NCI-H1436 treated with DMSO at 0.1 percent for 48 hours (cell line): ENCODE measurements at places on chromosomes 3 and 15.

- DNase-seq = no peak
These were observed 87.2 kb downstream of the HMG20A start for GRCh38 chr15:77507911-77508310.

DNA sequence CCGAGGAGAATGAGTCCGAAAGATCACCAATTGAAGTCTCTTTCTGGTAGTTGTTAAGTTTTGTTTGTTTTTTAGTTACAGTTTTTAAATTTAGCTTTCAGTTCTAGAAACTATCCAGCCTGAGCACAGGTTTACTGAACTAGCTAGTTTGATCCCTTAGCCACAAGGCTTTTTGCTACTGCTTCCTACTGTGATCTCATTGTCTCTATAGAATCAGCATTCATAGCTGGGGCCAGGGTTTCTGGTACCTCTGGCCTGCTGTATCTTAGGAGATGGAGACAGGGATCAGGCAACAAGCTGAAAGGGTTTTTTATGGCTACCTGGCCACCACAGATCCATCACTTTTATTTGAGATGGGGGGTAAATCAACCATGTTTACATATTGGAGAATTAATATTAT, 37.0 kb downstream of the GOLM2 start:
- DNase-seq = no peak

GRCh38 chr3:132071043-132071442, 36.2 kb upstream of the CPNE4 start:
- DNase-seq = no peak

DNA sequence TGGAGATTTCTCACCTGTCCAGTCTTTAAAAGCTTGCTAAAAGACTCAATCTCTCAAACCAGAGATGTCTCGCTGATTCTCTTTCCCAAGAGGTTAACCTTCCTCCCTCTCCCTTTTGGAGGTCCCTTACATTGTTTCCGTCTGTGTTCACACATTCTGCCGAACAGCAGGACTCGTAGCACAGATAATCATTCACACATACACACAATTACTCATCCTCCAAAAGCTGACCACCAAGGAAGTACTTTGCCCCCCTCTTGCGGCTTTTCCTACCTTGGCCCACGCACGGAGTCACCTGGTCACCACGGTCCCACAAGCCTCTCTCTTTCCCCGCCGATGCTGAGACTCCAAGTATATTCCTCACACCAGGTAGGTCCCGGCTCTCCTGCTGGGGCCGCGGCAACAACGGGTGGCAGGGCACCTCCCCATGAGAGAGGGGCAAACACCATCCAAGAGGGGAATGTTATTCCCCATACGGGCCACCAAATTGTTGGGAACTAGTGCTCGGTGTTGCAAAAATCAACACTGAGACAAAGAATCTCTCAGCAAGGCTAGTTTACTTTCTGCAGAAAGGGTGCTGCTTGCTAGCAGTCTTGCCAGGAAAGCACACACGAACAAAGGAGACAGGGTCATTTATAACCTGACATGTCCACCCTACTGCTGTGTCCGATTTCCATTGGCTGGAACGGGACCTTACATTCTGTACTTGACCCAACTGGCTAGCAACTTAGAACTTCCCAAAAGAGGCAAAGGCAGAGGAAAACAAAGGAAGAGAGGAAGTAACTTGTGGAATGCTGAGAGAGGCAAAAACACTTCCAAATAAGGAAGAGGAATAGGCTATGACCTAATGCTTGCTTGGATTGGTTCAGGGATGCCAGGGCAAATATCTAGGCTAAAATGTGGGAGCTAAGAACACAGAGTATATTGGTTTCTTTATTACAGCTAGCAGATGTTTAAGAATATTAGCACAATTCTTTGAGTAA, 102.1 kb upstream of the NECTIN3 start:
- no peak for DNase-seq

GRCh38 chr15:28956491-28956890, 70.7 kb downstream of the APBA2 start:
- DNase-seq = no peak

DNA sequence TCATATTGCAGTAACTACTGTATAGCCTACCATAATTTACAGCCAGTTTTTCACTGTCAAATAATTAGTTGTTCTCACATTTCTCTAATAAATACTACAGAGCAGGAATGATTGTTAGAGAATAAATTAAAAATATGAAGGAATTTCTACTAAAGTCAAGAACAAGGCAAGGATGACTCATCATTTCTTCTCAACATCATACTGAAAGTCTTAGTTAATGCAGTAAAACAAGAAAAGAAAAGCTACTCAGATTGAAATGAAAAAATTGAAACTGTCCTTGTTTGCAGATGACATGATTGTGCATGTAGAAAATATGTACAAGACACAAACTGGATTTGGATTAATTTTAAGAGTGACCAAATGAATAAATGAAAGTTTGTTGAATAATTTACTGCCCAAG, 608.2 kb downstream of the NSUN3 start:
- DNase-seq = no peak

DNA sequence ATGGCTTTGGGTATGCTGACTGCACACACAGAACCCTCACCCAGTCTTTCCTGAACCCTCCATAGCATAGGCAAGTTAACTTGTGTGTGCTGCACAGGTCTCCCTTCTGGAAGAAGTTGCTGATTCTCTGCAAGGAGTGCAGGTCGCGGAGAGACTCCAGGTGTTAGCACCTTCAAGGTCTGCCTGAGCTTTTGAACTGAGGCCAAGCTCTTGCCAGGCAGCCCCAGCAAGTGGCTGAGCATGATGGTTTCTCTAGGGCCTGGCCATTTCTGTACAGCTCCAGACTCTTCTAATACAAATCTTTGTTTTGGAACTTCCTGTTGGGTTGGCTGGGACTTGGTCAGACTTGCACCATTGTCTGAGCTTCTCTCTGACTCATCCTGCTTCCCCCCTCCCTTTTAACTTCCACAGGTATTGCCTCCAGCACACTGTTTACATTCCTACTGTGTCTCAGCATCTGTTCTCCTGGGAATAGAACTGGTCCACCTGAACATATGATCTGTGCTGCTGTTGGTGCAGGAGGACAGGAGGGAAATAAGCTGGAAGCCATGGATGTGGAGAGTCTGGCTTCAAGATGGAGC, 53.3 kb downstream of the KY start:
- DNase-seq = no peak

- no peak for DNase-seq
These were observed 95.7 kb downstream of the PLXNA1 start for GRCh38 chr3:127078626-127079025.

GRCh38 chr3:38099518-38099917, 37.4 kb downstream of the ACAA1 start:
- no peak for DNase-seq

GRCh38 chr3:37861620-37862041, at the start of gene CTDSPL:
TSS of gene CTDSPL (plus strand) at chr3:37861880. CDS start at chr3:37862200, 320 bp downstream.
- no peak for DNase-seq

DNA sequence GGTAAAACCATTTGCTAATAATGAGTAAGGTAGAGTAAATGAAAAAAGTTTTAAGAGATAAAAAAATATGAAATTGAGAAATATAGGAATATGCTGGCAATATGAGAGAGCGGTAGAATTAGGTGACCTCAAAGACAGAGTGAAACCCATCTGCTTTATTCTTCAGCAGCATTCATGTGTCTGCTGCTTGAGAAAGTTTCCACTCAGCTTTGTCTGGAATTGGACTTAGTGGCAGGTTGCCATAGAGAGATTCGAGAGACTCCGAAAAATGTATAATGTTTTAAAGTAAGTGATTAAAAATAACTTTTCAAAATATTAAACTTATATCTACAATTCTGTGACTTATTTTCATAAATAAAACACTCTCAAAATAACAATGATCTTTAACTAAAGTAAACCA, 5.0 kb downstream of the SUCNR1 start:
- DNase-seq = no peak

DNA sequence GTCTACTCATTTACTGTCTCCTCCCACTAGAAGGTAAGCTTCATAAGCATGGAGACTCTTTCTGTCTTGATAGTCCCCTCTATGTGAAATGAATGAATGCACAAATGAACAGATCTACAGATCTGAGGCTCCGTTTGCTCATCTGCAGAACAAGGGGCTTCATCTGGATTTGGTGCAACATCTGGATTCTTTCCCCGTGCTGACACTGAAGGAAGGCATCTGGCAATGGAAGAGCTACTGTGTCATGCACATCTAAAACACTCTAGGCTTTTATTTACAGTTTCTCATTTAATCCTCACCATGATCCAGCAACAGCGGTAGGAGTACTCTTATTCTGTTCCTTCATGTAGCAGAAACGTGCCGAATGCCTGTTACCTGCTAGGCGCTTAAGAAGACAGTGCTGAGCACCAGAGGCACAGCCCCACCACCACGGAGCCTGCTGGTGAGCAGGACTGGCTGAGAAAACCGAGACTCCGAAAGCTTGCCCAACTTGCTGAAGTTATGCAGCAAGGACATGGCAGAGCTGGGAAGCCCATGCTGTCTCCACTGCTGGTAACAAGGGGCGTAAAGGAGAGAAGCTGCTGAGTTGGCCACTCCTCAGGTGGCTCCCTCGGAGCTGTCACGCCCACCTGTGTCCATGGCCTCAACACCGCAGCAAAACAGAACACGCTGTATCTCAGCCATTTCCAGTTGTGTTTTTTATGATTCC, 31.1 kb downstream of the LSM3 start:
- no peak for DNase-seq

DNA sequence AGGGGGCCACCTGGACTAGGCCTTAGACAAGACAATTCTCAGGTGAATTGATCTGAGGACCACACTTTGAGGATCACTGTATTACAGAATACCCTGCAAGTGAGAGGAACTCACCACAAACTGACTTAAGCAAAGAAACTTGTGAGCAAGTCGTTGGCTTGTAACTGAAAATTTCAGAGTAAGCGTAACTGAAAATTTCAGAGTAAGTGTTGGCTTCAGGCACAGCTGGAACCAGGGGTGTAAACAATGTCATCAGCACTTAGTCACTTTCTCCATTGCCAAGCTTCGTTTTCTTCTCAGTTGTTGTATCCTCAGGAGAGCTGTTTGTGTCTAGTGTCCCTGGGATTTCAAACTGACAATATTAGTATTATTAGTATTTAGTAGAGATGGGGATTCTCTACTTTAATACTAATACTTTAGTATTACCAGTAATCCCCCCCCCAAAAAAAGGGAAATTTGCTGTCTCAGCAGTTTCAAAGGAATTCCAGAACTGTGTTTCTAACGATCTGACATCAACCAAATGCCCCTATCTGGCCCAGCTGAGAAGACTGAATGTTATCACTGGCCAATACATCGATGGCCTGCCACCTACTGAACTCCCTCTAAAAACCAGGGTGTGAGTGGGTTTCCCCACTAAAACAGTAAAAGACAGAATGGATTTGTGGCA, 474.4 kb downstream of the NTRK3 start:
- DNase-seq = no peak

- no peak for DNase-seq
These were observed 17.5 kb downstream of the STAC start for GRCh38 chr3:36397841-36398240.

GRCh38 chr3:127159543-127159942, 33.4 kb upstream of the PRR23E start:
- DNase-seq = peak; percentile 72

DNA sequence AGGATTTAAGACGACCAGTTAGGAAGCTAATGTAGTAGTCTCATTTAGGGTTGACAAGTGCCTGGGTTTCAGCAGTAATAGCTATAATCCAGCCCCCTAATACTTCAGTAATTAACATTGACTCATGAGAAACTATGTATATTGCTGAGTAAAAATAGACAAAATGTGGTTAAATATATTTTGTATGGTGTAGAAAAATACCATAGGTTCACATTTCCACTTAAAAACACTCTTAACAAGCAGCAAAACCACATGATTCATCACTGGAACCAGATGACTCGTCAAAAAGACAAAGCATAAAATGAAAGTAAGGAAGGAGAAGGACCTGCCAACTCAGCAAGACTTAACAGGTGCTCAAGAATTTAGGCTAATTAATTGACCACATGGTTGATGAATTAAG, 288.9 kb downstream of the EFHB start:
- no peak for DNase-seq

DNA sequence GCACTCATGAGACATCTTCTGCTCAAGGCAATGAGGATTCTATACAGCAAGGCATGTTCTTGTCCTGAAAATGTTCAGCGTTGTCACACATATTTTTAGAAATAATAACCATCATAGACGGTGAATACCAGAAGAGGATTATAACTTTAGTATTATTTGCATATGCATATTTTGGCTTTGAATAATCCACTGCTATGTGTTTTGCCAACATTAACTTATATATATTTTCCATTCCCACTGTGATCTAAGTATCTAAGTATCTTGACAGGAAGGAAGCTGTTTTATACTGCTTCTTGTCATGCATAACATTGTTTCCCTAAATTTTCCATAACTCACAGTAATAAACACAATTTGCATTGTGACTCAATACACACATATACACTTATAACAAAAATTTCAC, 509.5 kb downstream of the TBL1XR1 start:
- DNase-seq = no peak

DNA sequence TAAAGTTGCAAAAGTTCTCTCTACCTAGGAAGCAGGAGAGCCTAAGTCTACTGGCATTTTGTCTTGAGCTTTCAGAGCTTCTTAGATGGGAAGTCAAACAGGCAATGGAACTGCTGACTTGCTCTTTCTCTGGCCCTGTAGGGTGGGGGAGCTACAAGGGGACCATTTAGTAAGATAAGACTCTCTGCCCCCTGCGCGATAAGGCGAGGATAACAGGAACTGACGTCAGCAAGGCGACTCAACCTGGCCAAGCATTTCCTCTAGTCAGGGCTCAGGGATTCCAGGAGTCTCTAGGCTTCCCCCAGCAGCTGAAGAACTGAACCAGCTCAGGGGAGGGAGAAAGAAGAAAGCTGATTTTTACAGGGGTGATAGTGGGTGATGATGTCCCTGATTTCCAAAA, 5.8 kb downstream of the RARB start:
- DNase-seq = no peak

DNA sequence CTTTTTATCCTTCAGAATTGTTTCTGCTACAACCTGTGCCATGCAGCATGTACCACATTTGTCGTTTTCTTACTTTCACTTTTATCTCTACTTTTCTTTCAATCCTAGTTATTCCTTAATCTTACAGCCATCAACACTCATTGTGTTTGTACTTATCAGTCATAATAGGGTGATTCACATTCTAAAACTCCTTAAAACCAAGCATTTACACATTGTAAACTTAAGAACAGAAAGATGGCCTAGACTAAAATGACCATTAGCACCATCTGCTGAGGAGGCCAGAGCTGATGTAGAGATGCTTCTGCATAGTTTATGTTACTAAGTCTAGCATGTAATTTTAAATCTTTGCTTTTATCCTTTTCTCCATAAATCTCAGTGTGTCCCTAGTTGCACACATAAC, 25.5 kb downstream of the EIF2AK4 start:
- DNase-seq = no peak

GRCh38 chr3:134039161-134039862, 9.6 kb upstream of the SLCO2A1 start:
- DNase-seq = no peak

- DNase-seq = no peak
These were observed 131.6 kb downstream of the SV2B start for GRCh38 chr15:91231703-91232102.

DNA sequence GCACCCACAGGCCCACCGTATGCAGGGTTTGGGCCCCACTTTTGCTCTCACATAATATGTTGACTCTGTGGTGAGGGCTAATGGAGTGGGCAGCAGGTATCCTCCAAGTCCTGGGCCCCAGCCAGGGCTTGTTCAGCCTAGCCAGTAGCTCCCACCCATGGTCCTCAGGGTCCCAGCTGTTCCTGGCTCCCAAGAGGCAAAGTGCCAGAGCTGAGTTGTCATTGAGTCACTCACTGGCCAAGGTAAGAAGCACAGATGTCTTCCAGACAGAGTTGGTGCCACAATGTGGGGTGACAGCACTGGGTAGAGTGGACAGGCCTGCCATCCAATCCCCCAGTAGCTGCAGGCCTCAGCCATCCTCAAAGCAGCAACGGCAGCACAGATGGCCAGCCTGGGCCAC, 4.3 kb downstream of the SHF start:
- DNase-seq = no peak
